Stimulated activated CD4-positive, alpha-beta T cell treated with anti-CD3 and anti-CD28 coated beads, Interleukin-15, amount 100 ng/mL, for 1 hour (primary cell): ENCODE measurements at places on chromosomes 4 and X.

GRCh38 chr4:141686879-141687278, 50.5 kb downstream of the IL15 start:
- no peak for DNase-seq

DNA sequence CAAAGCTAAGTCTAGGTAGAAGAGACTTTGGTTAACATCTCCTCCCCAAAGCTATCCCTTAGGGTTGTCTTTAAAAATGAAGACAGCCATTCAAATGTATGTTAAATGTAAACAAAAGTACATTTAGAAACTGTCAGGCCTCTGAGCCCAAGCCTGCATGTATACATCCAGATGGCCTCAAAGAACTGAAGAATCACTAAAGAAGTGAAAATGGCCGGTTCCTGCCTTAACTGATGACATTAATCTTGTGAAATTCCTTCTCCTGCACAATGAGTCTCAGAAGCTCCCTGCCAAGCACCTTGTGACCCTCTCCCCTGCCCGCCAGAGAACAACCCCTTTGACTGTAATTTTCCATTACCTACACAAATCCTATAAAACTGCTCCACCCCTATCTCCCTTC, 377.9 kb downstream of the FAM133A start:
- no peak for DNase-seq

DNA sequence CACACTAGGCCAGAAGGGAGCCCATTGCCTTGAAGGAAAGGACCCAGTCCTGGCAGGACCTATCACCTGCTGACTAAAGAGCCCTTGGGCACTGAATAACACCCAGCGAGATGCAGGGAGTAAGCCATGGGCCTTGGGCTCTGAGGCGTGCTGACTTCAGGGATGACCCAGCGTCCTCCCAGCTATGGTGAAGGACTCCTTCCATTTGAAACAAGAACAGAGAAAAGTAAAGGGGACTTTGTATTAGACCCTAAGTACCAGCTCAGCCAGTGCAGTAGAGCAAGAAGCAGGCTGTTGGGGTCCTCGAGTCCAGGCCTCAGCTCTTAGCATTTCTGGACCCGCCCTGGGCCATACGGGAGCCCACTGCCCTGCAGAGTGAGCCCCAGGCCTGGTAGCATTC, 5.1 kb downstream of the ETDA start:
- no peak for DNase-seq

- DNase-seq: no peak
These were observed 387.0 kb upstream of the ACTRT1 start for GRCh38 chrX:128439159-128439558.

GRCh38 chr4:90960433-90960832, 833.2 kb downstream of the CCSER1 start:
- no peak for DNase-seq

DNA sequence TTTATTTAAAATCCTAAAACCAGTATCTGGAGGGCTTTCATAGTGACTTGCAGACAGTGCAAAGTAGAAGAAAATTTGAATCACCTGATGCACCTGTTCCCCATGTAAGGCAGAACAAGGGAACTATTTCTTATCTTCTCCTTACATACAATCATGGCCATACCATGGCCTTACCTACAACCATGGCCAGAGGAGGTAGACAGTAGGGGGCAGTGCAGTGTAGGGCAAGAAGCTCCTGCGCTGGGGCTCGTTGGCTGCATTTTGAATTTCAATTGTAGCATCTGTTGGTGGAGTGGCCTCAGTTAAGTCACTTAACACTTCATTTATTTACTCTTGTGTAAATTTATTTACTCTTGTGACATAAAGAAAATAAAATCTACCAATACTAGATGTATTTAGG, 33.0 kb downstream of the GALNTL6 start:
- no peak for DNase-seq

DNA sequence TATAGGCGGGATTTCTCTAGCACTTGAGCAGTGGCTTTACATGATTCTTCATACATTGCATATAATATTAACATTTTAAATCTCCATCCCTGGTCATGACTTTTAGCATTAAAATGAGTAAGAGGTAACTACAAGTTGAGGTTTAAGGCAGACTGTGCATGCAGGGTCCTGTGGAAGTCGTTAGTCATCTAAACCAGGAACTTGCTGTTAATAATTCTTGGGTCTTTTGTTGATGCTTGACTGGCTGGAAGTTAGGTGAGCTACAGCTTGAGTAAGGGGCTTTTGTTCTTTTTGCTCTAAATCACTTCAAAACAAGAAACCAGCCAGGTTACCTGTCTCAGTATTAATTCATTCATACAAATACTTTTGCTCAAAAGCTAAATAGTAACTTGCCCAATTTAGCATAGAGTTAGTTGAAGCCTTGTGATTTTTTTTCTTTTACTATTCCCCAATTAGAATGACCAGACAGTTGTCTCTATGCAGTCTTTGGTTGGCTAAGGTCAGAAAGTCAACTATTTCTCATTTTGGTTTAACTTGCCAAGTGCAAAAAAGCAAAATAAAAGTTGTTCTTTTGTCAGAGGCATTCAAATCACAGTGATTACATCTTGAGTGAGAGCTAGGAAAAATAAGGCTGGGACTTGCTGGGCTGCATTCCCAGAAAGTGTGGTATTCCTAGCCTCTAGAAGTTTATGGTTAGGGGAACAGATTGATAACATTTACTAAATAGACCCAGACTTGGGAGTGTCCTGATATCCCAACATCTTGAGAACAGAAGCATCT, 516.9 kb downstream of the PDHA2 start:
- no peak for DNase-seq

- DNase-seq: no peak
These were observed 171.7 kb upstream of the HCCS start for GRCh38 chrX:10939424-10939823.

DNA sequence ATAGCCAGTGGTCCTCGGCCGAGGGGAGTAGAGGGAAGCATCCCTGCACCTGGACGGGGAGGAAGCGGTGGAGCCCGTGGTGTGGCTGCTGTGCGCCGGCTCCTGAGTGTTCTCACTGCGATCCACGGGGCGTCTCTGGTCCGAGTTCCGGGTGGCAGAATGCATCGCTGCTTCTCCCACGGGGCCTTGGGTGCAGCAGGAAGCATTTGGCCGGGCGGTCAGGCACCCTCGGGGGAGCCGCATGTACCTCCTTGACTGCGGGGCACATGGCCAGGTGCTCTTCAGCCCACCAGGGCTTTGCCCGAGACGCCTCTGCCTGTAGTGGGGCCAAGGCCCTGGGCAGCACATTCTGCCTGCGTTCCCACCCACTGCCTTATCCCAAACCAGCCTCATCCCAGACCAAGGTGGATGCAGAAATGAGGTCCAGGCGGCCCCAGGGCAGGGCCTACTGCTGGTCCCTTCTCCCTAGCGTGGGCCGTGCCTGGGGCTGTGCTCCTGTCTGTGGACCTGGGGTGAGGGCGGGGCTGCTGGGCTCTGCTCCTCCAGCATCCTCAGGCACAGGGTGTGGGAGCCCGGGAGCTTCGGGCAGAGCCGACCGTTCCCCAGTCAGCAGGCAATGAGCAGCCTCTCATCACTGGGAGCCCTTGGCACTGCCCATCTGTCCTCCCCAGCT, 27.5 kb downstream of the NKX1-1 start:
- no peak for DNase-seq

DNA sequence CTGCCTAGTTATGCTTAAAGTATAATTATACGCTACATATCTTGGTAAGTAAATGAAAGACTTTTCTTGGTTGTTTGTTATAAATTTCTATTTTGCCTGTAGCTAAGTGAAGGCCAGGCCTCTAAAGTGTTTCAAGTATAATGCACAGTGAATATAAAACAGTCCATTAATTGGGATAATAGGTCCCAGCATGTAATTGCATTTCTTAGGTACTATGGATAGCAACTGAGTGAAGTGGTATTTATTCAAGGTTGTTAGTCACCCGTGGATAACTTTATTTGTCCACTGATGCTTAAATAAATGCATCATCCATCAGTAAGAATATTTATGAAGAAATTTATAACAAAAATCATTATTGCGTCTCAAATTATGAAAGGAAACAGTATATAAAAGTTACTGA, 59.1 kb downstream of the TEX13C start:
- no peak for DNase-seq

GRCh38 chr4:165299399-165300060, 27.9 kb upstream of the MSMO1 start:
- no peak for DNase-seq

- no peak for DNase-seq
These were observed 104.6 kb upstream of the MXRA5 start for GRCh38 chrX:3450881-3451570.

DNA sequence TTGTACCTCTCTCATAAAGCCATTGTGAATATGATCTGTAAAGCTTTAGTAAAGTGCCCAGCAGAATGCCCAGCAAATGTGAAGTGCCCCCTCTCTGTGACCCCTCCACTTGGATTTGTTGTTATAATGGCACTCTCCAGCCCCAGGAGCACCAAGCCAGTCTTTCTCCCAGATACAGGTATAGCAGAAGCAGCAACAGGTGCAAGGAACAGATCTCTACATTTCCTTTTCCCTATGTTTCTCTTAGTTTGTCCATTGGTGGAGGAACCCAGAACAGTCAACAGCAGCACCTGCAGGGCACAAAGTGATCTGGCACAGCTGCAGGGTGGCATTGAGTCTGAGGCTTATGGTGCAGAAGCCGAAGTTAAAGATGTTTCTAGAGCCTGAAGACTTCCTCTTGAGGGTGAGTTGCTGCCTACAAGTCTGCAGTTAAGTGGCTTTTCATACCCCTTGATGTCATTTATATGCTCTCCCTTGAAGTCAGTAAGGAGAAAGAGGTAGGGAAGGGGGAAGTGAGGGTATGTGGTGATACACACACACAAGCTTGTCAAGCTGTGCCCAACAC, 16.1 kb upstream of the CXCL3 start:
- DNase-seq: no peak

- no peak for DNase-seq
These were observed 529.6 kb downstream of the ZNF674 start for GRCh38 chrX:46015653-46016052.

- no peak for DNase-seq
These were observed 40.1 kb upstream of the UGT8 start for GRCh38 chr4:114558446-114559020.

DNA sequence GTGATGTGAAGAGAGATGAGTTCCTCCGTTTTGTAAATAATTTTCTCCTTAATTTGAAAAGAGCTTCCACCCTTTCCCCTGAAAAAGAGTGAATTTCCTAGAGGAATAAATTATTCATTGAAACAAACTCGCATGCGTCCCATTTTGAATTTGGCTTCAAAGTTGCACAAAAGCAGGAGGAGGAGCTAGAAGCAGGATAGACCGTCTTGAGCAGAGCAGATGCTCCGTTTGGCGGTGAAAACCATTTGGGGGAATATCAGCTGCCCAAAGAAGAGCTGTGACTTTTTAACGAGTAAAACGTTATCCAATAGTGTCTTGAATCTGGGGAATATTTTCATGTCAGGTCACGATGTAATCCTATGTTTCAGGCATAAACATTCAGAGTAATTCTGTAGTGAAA, 42.0 kb downstream of the FAM149A start:
- no peak for DNase-seq

DNA sequence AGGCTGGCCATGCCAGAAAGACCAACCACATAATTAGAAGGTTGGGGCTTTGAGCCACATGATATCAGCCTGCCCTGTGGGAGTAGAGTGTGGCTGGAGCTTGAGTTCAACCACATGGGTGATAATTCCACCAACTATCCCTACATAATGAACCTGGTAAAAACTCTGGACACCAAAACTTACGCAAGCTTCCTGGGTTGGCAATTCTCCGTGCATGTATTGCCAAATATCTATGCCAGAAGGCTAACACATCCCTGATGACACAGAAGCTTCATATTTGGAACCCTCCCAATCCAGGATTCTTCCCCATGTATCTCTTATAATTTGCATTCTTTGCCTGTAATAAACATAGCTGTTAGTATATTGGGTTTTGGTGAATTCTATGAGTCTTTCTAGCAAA, 68.2 kb downstream of the FUNDC1 start:
- DNase-seq: no peak

- DNase-seq: no peak
These were observed 143.0 kb downstream of the RASL11B start for GRCh38 chr4:53005149-53005546.

DNA sequence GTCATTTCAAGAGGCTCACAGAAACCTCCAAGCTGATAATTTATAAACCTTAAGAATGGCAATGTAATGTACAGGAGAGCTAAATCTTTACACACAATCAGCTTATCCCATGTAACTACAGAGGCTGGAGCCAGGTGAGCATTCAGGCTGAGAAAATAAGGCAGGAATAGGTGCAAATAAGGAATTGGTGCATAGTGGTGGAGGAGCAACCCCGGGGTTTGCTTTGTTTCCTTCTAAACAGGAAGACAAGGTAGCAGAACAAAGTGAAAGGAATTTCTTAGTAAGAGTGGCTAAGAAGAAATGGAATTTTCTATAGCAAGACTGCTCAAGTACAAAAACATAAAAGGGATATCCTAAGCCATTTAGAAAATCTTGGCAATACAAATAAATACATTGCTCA, 82.4 kb downstream of the NR3C2 start:
- DNase-seq: no peak

- DNase-seq: no peak
These were observed 685 bp upstream of the NDNF start for GRCh38 chr4:121073004-121073435.

- DNase-seq: no peak
These were observed 15.2 kb upstream of the IQCM start for GRCh38 chr4:149830823-149831222.

DNA sequence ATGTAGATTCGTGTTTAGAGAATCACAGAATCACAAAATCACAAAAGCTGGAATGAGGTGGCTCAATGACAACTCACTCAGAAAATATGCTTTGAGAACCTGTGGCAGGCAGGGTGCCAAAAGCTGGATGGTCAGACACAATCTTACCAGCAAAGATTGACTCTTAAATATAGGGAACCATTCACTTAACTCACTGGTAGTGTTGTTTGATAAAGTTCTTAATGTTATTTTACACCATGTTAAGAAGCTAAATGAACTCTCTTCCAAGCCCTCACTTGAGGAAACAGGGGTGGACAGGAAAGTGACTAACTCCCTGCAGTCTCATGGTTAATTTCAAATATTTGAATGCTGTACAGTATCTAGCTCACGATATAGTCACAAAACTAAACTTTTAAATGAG, 5.7 kb upstream of the SCOC start:
- DNase-seq: no peak

DNA sequence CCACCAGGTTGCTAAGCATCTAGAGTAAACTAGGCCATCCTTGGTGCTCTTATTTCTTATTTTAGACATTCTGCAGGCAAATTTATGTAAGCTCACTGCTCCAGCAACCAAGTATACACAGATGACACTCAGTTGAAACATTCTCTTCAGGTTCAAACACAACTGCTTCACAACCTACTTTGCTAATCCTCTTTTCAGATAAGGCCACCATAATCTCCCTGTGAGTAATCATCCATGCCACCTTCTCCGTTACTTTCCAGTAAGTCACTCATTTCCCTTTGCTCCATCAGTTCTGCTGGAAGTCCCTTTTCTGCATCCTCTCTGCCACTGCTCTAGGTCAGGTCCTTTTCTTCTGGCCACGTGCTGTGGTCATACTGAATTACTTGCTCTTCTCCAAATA, 120.2 kb upstream of the WDFY3 start:
- DNase-seq: no peak

DNA sequence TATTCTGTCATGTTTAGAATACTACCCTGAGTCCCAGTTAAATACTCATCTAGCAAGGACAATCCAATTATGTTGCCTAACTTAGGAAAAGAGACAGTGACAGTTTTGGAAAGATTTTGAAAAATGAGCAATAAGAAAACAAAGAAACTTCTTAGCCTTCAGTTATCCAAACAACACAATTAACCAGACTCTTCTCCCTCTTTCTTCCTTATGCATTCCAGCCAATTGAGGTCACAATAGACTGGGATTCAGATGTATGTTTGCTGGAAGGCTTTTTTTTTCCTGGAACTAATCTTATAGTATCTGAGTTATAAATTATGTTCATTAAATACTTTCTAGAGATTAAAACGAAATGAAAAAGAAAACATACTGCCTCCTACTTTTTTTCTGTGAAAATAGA, 109.6 kb downstream of the GUCY2F start:
- DNase-seq: no peak
